Stimulated activated CD4-positive, alpha-beta T cell treated with anti-CD3 and anti-CD28 coated beads, Interleukin-2, amount 100 ng/mL, for 24 hours (primary cell): ENCODE measurements at places on chromosomes 3 and 15.
A peak's percentile ranks its signal among the peaks of the same experiment; 100 is the strongest.

- DNase-seq = no peak
These were observed 5.7 kb downstream of the PLEKHO2 start for GRCh38 chr15:64847448-64847847.

DNA sequence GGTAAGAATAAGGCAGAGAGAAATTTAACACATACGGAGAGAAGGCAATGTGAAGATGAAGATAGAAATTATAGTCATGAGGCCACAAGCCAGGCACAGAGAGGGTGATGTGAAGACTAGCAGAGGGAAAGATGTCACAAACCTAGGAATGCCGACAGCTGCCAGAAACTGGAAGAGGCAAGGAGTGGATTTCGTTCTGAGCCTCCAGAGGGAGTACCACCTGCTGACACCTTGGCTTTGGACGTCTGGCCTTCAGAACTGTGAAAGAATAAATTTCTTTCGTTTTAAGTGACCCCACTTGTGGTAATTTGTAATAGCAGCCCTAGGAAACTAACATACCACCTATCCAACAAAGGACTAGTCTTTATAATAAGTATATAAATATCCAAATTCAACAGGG lies 5.0 kb upstream of the SGO1 start:
- no peak for DNase-seq

DNA sequence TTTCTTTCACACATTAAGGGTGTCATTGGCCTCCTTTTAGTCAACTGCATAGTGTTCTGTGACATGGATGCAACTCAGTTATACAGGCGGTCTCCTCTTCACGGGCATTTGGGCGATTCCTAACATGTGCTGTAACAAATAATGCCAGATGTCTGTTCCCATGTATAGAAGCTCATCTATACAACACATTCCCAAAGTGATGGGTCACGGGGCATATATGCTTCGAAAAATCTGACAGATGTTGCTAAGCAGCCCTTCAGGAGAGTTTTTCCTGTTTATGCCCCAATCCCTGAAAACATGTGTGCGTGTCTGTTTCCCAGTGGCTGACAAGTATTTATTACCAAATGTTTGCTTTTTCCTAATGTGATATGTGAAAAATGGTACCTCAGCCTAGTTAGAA lies 25.8 kb downstream of the LRRK1 start:
- no peak for DNase-seq

DNA sequence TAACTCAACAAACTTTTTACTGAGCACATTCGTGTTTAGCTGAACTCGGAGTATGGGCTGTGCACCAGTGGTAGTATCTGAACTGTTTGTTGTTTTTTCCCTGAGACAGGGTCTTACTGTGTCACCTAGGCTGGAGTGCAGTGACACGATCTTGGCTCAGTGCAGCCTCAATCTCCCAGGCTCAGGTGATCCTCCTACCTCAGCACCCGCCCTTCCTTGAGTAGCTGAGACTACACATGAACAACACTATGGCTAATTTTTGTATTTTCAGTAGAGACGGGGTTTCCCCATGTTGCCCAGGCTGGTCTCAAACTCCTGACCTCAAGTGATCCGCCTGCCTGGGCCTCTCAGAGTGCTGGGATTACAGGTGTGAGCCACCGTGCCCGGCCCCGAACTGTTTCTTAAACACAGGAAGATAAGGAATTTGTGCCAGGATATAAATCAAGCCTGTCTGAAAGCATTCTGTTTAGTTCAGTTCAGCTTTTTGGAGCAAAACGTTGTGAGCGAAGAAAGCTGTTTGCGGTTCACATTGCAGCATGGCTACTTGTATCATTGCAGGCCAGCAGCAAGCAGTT lies 40.4 kb upstream of the SKOR1 start:
- DNase-seq = no peak

- DNase-seq = no peak
These were observed 271.6 kb upstream of the ZPLD1 start for GRCh38 chr3:102163039-102163817.

DNA sequence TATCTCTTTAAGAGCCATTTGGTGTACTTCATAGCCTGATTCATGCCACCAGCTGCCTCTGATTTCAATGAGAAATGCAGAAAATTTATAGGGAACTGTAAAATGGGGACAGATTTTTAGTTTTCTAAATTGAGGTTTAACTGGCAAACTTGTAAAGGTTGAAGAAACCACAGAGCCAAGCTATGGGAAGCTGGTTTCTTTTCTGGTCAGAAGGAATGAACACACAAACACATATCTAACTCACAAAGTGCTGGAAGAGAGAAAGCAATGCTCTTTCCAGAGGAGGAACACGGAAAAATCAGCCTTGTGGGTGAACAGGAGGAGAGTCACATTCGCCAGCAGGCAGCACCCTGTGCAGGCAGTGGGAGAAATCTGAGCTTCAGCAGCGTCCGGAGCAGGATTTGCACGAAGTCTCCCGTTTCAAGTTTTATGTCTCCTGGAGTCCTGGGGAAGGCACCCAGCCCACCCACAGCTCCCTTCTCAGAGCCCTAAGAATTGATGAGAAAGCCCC lies 481 bp downstream of the MASP1 start:
- no peak for DNase-seq

DNA sequence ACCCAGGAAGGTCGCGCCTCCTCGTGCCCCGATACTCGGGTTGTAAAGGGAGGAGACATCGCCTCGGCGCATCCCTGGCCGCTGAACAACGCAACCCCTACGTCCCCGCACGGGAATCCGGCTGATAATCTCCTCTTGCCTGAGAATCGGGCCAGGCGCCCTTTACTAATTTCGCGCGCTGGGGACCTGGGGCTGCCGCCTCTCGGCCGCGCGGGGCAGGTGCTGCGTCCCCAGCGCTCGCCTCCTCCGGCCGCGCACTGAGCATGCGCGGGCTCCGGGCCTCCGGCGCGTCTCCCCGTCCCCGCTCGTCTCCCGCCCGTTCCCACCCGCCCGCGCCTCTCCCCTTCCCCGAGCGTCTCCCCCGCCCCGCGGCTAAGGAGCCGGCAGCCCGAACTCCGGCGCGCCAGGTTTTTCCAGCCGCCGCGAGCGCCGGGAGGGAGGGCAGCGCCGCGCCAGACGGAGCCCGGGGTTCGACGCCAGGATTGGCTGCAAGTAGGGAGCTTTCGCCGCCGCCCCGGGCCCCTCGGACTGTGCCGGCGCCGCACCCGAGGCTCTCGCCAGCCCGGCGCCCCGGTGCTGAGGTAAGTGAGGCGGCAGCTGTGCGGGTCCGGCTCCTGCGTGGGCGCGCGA lies at the start of gene CNTN4:
CNTN4 (plus strand) TSS at position 469 of the 630 bp plus-strand sequence.
- peak; percentile 38 for DNase-seq
